Stimulated activated CD4-positive, alpha-beta T cell treated with anti-CD3 and anti-CD28 coated beads, Interleukin-4, amount 100 ng/mL, for 24 hours (primary cell): ENCODE measurements at places on chromosomes 16 and 17.
A peak's percentile ranks its signal among the peaks of the same experiment; 100 is the strongest.

- DNase-seq, result no peak
Observed at GRCh38 chr17:73297934-73298861, 13.6 kb downstream of the CDC42EP4 start.

- DNase-seq, result no peak
Observed at GRCh38 chr16:85752511-85753420, 1.9 kb upstream of the C16orf74 start.

DNA sequence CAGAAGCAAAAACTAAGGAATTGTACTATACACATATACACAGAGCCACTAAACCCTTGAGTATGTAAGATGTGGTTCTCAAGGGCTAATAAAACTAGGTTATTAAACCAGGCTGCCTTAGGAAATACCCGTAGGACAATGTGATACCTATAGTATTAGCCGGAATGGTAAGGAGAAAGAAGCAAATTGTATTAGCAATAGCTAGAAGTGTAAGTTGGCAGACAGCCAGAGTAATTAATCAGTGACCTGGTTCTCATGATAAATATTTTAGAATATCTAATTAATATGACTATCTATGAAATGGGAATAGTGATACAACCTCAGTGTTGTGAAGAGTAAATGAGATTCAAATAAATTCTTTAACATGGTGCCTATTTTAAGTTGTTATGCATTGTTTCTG lies 18.6 kb downstream of the GDPD1 start:
- no peak for DNase-seq

DNA sequence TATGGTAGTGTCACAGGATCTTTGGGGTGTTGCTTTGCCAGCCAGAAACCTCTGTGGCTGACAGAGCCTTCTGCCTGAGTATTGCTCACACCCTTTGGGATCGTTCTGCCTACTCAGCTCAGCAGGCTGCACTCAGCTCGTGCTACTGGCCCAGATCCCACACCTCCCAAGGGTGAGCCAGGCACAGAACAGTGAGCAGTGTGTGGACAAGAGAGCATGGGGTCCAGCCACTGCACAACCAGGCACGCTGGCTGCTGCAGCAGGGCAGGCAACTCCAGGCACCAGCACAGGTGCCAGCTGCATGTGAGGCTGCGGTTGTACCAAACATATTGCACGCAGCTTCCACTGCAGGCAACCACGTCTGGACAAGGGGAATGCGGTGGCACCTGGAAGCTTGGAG lies 84.9 kb downstream of the CYB561 start:
- no peak for DNase-seq

GRCh38 chr17:27651411-27652345 lies 20.7 kb downstream of the LGALS9 start:
- DNase-seq, result peak; percentile 76

GRCh38 chr16:29893553-29893952 lies 5.8 kb downstream of the SEZ6L2 start:
- DNase-seq, result no peak

GRCh38 chr17:38871247-38872015 lies 1.6 kb downstream of the LASP1 start:
- peak; percentile 83 for DNase-seq

DNA sequence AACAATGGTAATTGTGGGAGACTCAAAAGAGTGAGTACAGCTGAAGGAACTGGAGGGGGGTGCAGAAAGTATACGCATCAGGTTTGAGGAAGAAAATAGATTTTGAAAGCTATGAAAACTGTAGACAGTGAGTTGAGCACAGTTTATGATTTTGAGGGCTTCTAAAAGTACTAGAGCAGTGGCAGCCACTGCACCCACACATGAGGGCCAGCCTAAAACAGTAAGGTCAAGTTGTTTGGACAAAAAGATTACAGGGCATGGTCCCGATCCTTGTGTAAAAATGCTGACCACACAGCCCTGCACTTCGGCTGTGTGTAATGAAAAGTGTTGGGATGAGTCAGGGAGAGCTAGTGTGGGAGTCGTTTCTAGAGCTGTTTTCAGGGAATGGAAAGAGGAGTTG lies 2282.1 kb downstream of the TP53TG3F start:
- DNase-seq, result no peak

GRCh38 chr17:73957564-73957963 lies 245.9 kb upstream of the RPL38 start:
- no peak for DNase-seq

- no peak for DNase-seq
Observed at GRCh38 chr17:78430892-78431691, 52.6 kb downstream of the PGS1 start.
